Activated CD8-positive, alpha-beta memory T cell treated with anti-CD3 and anti-CD28 coated beads, Interleukin-2, amount 50 U/mL, for 4 hours (primary cell): ENCODE measurements at places on chromosomes 3 and 15.

- no peak for DNase-seq
These were observed 55.4 kb upstream of the SPTSSB start for GRCh38 chr3:161426758-161427157.

DNA sequence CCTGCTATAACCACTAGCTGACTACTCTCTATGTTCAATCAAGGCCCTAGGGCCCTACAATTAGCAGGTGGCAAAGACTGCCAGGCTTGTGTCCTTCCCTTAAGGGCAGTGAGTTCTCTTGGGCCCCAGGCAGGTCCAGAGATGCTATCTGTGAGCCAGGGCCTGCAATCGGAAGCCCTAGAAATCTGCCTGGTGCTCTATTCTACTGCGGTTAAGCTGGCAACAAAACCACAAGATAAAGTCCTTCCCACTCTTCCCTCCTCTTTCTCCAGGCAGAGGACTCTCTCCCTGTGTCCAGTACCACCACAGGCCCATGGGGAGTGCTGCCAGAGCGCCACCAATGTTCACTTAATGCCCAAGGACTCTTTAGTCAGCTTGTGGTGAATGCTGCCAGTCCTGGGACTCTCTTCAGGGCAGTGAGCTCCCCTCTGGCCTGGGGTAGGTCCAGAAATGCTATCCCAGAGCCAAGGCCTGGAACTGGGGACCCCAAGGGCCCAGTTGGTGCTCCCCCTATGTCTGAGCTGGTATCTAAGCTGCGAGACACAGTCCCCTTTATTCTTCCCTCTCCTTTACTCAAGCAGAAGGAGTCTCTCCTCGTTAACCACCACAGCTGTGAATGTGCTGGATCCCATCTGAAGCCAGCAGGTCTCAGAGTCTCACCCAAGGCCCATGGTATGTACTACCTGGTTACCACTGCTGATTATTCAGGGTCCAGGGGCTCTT lies 34.7 kb downstream of the XXYLT1 start:
- no peak for DNase-seq

DNA sequence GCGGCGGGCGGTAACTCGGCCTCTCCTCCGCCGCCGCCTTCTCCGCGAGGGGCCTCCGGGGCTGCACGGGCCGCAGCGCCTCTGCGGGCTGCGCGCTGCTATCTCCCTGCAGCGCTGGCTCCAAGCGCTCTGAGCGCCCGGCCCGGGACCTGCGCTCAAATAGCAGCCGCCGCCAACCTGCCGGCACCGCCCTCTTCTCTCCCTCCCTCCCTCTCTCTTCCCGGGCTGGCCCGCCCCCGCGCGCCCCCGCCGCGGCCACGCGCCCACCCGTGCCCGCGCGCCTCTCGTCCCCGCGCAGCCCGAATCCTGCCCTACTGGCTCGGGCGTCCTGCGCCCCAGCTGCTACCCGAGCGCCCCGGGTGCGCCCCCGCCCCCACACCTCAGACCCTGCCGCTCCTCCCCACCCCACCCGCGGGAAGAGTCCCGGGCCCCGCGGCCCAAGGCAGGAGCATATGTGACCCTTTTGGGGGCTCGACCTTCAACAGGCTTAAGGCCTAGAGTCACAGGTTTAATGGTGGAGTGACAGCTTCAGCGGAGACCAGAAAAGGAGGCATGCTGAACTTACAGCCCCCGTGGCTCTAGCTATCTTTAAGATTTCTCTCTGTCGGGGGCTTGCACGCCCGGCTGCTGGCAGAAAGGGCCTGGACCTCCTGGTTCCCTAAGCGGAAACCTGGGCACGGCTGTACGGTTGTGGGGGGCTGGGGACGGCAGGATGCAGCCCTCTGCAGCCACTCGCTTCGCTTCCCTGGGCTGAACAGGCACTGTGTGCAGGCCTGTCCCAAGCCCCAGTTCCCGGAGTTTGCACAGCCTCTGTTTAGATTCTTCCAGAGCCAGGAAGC lies at the start of gene CACNA2D2:
CACNA2D2 (minus strand) TSS at position 131 of the 839 bp plus-strand sequence. CDS start 211 bp downstream, outside the sequence.
- peak; percentile 70 for DNase-seq

DNA sequence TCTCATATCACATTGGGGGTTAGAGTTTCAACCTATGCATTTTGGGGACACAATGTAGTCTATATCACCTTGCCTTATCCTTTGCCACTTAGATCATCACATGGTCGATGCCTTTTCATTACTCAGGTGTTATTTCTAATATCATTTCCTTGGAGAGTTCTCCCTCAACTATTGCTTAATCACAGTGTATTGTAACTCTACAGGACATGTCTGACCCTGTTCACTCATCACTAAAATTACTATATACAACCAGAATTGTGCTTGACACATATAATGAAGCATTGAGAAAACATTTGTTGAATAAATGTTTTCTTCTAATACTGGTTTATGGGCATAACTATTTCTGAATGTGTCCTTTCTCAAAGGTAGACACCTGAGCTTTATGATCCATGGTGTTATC lies 207.4 kb downstream of the EPHA6 start:
- DNase-seq, result no peak

DNA sequence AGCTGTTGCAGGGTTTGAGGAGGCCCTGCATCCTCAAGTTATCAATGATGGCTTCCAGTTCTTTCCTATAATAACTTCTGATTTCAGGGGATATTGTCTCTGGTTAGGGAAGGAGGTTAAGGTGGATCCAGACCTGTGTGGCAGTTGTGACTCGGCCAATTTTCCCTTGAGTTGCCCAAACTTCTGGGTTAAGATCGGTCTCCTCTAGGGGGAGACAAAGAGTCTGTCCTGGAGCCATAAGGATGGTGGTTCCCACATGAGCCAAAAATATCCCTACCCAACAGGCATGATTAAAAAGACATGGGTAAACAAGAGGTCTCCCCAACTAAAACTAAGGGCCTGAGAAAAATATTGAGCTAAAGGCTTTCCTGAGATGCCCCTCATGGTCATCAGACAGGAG lies 227.5 kb upstream of the MDFIC2 start:
- no peak for DNase-seq

- no peak for DNase-seq
These were observed 98.2 kb upstream of the TBC1D5 start for GRCh38 chr3:17840651-17841050.

- DNase-seq, result no peak
These were observed 709.6 kb upstream of the CFAP20DC start for GRCh38 chr3:59759298-59760031.

GRCh38 chr15:39784638-39785037 lies 2.0 kb upstream of the FSIP1 start:
- DNase-seq, result no peak

DNA sequence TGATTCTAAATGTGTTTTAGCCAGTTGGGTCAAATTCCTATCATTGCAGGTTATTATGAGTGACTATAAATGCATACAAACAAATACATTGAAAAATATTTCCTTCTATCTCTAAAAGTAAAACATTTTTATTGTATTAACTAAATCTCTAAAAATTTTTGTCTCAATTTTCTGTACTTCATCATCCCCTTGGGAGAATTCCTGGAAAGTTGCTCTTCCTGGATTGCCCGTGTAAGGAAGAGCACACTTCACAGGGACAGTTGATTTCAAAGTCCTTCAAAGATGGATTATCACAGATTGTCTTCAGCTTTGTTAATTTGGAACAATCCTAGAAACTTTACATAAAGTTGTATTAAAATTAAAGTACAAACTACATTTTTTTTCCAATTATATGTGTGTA lies 595.6 kb downstream of the ROBO1 start:
- DNase-seq, result no peak

GRCh38 chr3:9826815-9827573 lies 16.8 kb downstream of the RPUSD3 start:
- no peak for DNase-seq

DNA sequence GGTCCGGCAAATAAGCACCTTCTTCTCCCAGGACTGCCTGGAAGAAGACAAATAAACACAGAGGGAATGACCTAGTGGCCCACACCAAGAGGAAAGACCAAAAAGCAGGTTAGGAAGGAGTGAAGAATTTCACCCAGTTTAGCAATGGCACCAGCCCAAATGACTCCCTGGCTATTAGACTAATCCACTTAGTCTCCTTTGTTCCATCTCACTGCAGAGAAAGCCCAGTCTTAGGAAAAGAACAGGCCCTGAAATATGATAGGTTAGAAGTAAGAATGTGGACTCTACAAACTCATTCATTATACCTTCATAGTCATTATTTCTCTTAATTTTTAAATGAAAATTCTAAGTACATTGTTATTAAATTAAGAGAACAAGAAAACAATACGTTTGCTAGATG lies 23.2 kb downstream of the SERPINI2 start:
- no peak for DNase-seq

DNA sequence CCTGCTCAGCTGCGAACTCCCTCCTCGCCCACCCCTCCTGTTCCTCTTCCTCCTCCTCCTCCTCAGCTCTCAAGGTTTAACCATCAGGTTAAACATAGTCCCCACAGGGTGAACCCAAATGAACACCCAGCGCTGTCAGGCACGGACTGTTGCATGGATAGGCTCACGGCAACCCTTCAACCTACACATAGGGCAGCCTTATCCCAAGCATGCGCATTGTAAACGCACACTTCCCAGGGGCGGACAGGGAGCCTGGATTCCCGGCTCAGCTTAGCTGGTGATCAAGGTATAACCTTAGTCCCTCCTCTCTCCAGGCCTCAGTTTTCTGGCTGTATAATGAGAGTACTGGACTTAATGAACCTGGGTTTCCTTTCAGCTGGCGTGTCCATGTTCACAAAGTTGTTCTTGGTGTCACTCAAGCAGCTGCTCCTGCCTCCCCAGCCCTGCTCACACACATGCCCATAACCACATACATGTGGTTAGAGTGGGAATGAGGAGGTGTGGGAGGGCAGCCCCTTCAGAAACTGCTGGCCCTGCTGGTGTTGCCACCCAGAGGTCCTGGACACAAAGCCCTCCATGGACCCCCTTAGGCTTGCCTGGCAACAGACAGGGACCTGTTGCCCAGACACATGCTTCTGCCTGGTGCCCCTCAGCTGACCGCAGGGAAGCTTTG lies 20.9 kb upstream of the VPS33B start:
- DNase-seq, result no peak

DNA sequence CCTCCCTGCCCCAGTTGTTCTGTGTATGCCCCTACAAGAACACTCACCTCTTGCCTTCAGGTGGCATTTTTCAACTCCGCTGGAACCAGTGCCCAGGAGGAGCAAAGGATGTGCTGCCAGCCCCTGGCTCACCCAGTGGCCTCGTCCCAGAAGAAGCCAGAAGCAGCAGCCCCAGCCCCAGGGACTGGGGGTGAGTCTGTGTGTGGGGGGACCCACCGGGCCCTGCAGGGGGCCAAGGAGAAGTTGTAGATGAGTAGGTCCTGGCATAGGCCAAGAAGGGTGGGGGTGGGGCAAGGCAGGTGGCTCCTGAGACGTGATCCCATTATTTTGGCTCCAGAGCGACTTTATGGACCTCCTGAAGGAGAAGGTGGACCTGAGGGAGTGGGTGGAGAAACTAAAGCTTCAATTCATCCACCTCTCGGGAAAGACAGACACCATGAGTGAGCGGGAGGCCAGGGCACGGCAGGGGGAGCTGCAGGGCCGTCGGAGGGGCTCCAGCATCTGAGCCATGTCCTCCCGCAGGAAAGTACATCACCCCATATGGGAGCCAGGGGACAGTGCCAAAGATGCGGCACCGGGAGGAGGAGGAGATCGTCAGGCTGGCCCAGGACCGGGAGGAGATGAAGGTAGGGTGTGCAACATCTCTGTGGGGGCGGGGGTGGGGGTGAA lies 29.3 kb downstream of the NGRN start:
- no peak for DNase-seq

DNA sequence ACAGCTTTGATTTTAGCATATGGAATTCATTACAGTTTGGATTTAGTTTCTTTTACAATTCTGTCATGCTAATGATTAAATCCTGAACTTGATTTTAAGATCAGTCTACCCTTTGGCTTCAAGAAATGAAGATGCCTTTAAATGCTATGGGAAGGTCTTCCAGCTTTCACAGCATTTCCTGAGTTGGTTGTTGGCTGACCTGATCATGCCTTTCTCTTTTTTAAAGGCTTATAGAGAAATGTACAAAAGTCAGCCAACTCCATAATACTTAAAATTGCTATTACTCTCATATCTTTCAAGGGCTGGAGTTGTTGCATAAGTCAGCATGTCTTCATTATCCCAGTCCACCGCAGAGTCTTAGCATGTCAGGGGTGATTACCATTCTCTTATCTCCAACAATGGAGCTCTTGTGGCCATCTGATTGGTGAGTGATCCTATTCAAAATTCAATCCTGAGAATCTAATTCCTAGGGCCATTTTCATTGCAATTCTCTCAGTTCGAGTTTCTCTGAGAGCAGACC lies 123.8 kb downstream of the GMNC start:
- no peak for DNase-seq

DNA sequence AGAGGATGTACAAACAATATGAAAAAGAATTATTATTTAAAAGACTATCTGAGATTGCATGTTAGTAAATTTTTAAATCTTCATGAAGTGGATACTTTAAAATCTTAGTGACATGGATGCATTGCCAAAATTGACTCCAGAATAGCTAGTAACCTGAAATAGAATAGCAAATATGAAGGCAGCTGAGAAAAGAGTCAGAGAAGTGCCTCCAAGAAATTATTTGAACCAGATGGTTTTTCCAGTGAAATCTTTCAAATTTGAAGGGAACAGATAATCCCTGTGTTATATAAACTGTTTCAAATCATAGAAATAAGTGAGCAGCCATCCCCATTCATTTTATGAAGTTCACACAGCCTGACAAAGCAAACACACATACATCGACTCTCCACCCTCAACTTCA lies 29.6 kb downstream of the FSIP1 start:
- no peak for DNase-seq
